ENCODE measurements at places on chromosomes 6 and 20.

GRCh38 chr6:28401172-28401571, 1.6 kb upstream of the ZSCAN12 start:
- DNase-seq = peak; percentile 41

DNA sequence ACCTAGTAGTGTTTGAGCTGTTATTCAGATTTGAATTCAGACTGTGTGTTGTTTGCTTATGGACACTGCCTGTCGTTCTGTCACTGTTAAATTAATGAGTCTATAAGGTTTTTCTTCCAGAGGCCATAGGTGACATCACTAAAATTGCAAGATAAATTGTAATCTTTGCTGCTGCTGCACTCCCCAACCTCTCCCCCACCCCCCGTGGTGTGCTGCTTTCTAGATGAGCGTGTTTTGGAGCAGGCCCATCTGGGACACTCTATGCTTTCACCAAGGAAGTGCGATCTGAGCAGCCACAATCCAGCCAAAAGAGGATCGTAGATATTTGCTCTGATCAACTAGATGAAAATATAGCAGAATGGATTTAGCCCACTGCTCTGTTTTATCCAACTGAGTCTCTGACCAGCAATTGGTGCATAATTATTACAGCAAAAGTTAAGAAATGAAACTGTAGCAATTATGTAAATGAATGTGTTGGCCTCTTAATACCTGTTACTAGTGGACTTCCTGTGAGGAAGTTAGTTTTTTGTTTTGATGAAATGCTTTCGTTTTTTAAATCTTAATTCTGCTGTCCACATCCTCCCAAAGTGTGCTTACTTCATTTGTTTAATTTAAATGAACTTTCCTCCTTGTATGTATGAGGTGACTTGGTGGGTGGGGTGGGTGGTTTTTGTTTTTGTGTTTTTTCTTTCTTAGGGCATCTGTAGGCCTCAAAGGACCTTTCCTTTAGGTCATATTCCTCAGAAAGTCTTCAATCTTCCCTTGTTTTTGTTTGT, 58.1 kb downstream of the RPRD1B start:
- DNase-seq = no peak

GRCh38 chr6:18681832-18682503, 294.8 kb downstream of the RNF144B start:
- DNase-seq = no peak

DNA sequence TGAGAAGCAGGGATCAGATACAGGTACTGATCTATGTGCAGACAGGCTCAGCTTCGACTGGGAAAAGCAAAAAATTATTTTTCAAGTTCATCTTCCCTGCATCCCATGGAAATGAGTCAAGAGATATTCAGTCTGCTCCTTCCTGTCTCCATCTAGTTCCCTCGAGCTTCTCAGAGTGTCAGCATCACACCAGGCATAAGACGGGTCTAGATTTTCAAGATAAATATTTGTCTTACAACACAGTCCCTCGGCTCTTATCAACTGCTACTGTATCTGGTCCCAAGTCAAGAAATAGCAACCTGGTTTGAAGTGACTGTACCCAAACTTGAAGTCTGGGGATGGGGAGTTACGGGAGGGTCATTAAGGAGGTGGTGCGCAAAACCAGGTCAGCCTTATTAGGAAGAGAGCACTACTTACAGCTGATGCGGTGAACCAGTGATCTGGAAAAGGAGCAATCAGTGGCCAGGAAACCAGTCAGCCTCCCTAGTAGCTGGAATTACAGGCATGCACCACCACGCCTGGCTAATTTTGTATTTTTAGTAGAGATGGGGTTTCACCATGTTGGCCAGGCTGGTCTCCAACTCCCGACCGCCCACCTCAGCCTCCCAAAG, 29.7 kb downstream of the ZMYND8 start:
- DNase-seq = no peak

- no peak for DNase-seq
Measured at GRCh38 chr6:51743999-51744398, 343.4 kb downstream of the PKHD1 start.

- DNase-seq = no peak
Measured at GRCh38 chr6:44618371-44618770, 230.9 kb downstream of the CDC5L start.

DNA sequence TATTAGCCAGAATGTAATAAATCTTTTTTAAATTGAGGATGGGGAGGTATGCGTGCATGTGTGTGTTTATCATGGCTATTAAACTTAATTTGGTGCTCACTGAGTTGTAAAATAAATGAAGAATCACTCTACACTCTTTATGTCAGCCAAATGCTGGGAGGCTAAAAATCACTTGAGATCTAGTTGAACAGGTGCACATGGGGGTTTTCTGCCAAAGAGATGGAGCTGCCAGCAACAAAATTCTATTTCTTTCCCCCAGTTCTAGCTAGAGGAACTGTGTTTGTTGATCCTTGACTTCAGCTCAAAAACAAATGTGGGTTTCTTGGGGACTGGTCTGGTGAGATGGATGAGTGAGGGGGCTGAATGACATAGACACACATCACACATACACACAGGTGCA, 183.3 kb upstream of the BTBD3 start:
- DNase-seq = no peak

- DNase-seq = no peak
Measured at GRCh38 chr6:136783495-136784270, 8.6 kb downstream of the MAP3K5 start.

GRCh38 chr20:56516631-56517030, 7.9 kb upstream of the FAM209A start:
- DNase-seq = no peak

GRCh38 chr6:157239671-157240058, 83.7 kb downstream of the TMEM242 start:
- no peak for DNase-seq

DNA sequence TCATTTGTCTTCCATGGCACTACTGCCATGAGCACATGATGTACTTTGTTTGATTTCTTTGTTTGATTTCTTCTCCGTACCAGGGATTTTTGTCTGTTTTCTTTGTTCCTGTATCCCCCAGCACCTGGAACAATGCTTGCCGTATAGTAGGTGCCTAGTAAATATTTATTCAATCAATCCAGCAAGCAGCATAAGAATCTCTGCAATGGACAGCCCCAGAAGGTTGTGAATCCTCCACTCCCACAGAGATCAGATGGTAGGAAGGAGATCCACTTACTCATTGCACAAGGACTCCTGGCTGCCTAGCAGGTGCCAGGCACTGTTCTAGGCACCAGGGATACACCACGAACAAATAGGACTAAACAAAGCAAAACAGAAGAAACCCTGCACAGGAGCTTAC, 6.7 kb upstream of the SYNJ2 start:
- no peak for DNase-seq

DNA sequence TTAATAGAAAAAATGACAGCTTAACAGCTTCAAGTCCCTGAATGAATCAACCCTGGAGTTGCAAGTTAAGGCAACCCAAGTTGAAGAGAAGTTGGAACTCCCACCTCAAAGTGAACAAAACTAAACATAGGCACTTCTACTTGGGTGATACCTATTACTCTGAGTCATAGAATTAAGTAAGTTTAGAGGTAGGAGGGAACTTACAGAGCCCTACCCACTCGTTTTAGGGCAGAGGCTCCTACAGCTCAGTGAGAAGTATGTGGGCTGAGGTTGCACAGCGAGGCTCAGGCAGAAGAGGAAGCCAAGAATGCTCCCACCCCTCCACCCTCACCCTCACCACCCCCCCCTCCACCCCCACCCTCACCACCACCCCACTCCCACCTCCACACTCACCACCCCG, 42.2 kb downstream of the NFATC2 start:
- peak; percentile 40 for DNase-seq

- DNase-seq = no peak
Measured at GRCh38 chr20:37238935-37239451, 22.6 kb downstream of the GHRH start.

GRCh38 chr20:33667245-33667675, 517 bp downstream of the ACTL10 start:
- DNase-seq = no peak

GRCh38 chr6:10412461-10413261, 2.2 kb downstream of the TFAP2A start:
- DNase-seq = no peak

DNA sequence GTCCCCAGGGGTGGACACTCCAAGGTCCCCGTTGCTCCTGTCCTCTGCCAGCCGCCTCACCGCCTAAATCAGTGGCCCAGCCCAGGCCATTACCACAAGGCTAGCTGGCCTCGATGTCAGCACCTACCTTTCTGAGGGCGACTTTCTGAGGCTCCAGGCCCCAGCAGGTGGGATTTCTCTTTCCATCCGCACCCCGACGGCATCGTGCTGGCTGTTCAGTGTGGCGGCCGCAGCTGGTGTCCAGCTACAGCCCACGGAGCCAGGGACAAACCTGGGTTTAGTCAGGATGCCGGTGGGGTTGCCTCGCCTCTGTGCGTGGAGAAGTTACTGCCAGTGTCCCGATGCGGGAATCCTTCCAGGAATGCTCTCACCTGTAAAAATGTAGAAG, 60.8 kb downstream of the ERMARD start:
- no peak for DNase-seq

DNA sequence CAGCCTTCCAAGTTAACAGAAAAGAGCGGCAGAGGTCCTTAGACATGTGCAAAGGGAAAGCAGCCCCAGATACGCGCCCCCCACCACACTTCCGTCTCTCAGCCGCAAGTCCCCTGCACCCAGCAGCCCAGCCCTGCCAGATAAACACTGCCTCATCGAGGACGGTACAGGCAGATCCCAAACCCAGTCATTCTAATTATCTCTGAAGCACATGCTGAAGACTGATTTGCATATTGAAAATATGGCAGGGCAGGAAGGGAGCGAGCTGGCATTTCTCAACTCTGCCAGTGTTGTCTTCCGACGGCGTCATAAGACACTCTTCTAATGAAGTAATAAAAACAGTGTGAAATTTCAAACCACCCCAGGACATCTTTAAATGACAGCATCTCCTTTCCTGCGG, 122.8 kb upstream of the CDH4 start:
- DNase-seq = no peak

DNA sequence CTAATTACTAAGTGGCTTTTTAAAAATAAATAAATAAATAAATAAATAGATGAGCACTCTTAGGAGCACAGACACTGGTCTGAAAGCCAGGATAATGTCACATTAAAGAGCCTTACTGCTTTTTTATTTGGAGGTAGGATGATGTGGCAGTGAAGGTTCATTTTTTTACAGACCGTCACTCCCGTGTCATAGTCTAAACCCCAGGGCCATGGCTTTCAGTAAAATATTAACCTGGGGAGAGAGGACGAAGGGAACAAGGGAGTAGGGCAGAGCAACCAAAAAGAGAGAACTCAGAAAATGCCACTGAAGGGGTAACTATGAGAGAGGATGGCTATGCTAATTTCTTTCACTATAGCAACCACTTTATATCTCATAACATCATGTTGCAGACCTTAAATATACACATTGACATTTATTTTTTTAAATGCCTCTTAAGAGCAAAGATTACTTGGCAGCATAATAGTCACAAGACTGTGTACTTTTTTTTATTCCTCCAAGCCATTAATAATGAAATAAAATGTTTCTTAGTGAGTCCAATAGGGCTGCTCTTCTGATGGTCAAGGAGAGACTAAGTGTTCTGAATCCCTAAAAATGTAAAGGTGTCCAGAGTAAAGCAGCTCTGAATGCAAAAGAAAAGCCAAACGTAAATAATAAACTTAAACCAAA, 100.9 kb upstream of the SIM1 start:
- no peak for DNase-seq

DNA sequence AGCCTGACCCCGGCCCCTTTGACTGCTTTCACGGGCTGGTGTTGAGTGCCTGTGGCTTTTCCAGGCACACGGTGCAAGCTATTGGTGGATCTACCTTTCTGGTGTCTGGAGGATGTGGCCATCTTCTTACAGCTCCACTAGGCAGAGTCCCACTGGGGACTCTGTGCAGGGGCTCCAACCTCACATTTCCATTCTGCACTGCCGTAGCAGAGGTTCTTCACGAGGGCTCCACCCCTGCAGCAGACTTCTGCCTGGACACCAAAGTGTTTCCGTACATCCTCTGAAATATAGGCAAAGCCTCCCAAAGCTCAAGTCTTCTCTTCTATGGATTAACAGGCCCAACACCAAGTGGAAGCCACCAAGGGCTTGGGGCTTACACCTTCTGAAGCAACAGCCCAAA, 691.5 kb upstream of the POU3F2 start:
- no peak for DNase-seq

DNA sequence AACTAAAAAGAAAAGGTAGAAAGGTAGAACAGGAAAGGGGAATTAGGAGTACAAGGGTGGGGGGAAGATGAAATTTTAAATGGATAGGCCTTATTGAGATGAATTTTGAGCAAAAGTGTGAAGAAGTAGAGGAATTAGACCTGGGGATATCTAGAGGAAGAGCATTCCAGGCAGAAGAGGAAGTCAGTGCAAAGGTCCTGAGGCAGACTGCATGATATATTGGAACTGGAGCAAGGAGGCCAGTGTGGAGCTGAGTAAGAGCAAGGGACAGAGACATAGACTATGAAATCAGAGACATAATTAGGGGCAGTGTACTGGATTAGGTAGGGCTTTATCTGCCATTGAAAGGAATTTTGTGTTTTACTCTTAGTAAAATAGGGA, 40.4 kb downstream of the MAPK14 start:
- no peak for DNase-seq

DNA sequence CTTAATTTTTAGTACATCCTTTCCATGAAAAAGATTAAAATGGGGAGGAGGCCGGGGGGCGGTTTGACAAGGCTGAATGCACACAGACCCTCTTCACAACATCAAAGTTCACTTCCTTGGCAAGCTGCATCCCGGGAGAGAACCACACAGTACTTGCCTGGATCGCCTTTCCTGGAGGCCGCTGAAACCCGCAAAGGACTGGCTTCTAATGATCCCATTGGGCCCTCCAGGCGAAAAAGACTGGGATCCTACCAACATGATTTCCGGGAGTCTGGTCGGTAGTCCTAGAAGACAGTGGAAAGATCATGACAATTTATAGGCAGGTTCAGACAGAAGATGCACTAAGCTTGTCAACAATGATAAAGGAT, 60.2 kb downstream of the RIPOR2 start:
- DNase-seq = no peak

- DNase-seq = no peak
Measured at GRCh38 chr20:56839786-56840185, 210.7 kb downstream of the TFAP2C start.

GRCh38 chr6:112886415-112886814, 539.3 kb downstream of the RFPL4B start:
- DNase-seq = no peak

- DNase-seq = no peak
Measured at GRCh38 chr6:159062976-159063375, 18.2 kb upstream of the TAGAP start.

DNA sequence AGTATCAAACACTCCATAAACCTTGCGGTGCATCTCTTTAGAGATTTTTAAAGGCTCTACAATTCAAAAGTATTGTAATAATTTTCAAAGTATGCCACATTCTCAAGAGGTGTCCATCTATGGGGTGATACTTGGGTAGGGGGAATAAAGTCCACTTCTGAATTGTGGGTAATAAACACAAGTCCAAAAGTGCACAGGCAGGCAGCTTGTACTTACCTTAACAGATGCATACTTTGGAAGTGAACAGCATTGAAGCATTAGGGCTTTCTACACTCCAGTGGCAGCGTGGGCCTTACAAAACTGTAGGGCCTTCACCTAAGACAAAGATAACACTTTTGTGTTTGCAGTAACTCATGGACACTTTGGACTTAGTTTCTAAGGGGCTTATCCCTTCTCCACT, 58.6 kb downstream of the AIG1 start:
- no peak for DNase-seq

Measured in epithelial cell of prostate (primary cell).